RPMI8226 (cell line): ENCODE measurements at places on chromosomes 12 and 14.

DNA sequence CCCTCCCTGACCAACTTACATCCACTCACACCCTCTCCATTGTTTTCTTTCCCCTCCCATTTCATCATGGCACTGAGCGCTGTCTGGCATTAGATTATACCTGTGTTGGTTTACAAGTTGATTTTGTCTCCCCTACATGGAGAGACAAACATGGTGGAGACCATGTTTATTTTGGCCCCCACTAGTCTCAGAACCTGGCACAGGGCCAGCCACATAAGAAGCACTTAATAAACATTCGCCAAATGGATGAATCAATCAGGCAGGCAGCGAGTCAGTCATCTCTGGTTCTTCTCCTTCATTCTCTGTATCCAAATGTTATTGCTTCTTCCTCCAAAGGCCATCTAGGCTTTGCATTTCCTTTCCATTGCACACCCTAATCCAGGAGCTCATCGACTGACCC, 177.4 kb downstream of the DPF3 start:
- DNase-seq = no peak

DNA sequence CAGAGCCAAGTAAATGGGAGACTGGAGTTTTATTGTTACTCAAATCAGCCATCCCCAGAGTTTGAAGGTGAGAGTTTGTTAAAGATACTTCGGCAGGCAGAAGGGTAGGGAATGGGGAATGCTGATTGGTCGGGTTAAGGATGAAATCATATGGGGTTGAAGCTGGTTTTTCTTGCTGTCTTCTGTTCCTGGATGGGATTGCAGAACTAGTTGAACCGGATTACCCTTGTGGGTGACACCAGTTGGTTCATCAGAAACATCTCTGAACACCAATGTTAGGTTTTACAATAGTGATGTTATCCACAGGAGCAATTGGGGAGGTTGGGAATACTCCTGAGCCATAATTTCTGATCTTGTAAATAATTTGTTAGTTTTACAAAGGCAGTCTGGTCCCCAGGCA, 18.7 kb upstream of the SMCO2 start:
- DNase-seq = no peak

DNA sequence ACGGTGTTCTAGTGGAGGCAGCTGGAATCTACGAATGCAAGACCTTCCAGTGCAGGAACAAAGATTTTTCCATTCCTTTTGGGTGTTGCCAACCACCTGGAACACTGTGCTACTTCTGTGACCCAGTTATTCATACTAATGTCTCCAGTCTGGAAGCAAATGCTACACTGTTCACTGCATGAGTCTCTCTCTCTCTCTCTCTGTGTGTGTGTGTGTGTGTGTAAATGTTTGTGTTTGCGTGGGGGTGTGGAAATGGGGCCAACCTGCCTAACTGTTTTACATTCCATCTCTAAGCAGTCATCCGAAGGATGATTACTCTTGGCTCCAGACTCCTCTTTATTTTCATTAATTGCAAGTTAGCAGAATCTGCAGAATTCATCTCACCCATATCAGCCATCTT, 29.9 kb upstream of the YBX3 start:
- no peak for DNase-seq

DNA sequence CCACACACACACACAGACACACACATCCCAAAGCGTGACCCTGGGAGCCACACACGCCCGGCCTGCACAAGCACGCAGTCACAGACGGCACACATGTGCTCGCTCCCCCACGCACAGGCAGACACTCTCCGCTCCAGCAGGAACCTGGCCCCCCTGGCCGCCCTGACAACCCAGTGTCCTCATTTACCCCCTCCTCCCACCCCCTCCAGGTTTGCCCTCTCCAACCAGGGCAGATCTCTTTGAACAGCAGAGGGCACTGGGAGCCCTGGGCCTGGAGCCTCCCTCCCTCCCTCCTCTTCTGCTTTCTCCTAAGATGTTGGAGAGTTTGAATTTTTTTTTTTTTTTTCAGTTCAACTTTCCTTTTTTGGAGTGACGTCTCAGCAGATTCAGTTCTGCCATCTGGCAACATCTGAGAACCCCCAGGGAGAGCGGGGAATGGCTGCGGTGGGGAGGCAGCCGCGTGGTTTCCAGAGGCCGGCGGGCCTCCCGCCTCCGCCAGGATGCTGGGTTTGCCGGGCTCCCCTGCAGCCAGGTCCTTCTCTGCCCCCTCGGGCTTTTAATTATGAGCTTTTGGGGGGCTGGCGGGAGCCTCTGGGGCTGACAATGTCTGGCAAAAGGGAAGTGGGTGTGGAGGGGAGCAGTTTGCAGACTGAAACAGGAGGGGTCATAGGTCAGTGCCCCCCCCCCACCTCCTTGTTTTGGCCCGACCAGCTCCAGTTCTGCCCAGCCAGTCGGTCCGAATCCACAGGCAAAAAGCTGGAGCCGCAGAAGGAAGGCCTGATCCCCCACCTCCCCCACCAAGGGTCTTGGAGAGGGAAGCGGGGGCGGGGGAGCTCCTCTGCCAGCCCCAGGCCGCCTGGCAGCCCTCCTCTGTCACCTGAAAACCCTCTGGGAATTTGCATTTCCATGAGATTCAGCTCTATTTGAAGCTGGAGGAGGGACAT, 1.3 kb upstream of the NCOR2 start:
- DNase-seq = peak; percentile 84

DNA sequence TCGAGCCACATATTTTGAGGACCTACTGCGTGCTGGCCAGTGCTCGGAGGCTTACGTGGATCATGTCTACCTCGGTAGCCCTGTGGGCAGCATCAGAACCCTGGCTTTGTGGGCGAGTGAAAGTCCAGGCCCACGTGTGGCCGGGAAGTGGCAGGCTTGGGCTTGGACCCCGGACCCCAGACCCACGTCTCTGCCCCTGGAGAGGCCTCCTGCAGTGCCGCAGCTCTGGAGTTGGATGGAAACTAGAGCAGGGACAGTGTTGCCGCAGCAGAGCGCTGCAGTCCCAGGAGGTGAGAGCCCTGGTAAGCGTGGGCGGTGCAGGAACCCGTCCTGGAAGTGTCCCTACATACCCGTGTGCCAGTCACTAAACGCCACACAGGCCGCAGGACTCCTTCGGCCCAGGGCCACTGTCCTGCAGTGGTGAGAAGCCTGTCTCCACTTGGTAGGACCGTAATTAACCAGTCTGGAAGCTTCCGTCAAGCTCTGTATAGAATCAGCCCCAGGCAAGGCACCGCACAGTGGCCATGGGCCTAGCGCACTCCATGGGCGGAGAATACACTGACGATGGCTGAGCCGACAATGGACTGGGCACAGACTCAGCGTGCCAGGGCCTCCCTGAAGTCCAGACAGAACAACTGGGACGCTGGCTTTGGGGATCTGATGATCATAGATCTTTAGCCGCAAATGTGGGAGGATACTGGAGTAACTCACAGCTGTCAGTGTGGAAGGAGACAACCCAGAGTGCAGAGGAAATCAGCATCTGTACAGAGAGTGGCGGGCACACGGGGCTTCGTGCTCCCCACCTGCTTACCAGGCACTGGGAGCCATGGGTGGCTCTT, 219.5 kb downstream of the KIF26A start:
- no peak for DNase-seq

DNA sequence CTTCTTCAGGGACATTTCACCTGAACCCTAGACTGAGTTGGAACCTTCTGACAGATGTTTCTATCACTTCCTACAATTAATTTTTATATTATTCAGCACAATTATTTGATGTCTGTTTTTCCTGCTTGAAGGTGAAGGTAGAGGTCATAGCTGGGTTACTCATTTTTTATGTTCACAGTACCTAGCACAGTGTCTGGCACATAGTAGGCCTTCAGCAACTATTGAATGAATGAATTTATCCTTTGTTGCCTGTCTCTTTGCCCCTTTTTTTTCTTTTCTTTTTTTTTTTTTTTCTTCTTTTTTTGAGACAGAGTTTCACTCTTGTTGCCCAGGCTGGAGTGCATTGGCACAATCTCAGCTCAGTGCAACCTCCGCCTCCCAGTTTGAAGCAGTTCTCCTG, 29.5 kb upstream of the FAM177A1 start:
- DNase-seq = no peak

DNA sequence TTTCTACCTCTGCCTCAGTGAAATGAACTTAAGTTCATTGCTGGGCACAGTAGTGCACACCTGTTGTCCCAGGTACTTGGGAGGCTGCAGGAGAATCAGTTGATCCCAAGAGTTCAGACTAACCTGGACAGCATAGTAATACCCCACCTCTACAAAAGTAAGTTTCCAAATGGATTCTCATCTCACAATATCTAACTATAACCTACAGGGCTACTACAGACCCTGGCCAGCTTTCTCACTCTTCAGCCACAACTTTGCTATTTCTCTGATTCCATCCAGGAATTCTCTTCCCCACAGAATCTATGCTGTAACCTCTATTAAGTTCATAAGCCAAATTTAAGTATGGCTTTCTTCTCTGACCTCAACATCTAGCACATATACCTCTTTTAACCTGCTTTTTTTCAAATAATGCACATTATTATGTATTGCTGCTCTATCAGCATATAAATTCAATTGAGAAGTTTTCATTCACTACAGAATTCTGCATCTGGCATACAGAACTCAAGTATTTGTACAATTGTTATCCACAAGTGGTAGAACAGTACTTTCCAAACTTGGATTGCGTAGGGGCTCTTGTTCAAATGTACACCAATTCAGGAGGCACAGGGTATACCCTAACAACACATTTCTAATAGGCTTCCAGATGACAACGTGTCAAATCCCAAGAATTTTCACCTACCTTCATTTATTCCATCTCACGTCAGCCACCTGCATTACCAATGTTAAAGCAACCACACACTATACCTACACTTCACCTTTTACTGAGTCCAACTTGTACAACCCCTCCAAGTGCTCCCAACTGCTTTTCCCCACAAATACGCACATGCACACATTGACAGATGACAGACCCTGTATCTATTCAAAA, 3.8 kb downstream of the RPS29 start:
- DNase-seq = no peak

- no peak for DNase-seq
Observed at GRCh38 chr12:109595321-109595902, 21.8 kb downstream of the MVK start.

DNA sequence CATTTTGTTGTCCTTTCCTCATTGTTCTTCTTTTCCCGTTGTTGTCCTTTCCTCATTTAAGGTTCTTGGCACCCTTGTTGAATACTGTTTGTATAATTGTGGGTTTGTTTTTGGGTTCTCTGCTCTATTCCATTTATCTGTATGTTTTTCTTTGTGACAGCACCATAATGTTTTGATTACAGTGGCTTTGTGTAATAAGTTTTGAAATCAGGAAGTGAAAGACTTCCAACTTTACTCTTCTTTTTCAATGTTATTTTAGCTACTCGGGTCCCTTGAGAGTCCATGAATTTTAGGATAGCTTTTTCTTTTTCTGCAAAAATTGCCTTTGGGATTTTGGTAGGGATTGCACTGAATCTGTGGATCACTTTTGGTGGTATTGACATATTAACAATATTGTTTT, 28.1 kb downstream of the ETNK1 start:
- no peak for DNase-seq

GRCh38 chr12:107477947-107478610, 207.5 kb upstream of the PWP1 start:
- DNase-seq = no peak

DNA sequence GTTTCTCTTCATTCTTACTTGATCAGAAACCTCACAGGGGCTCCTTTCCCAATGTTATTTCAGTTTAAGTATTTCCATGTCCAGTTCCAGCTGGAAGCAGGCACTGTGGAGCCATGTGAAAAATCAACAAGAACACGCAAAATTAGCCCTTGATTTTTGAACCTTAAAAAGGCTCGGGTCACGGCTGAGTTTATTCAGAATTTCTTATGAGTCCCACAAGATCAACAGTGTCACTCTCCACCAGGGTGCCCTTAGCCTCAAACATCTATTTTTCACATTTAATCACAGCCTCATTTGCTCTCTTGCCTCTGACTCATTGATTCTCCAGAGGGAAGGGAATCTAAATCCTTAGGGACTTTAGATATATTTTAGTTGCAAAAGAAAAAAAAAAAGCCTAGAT, 157.7 kb upstream of the AVPR1A start:
- DNase-seq = no peak

DNA sequence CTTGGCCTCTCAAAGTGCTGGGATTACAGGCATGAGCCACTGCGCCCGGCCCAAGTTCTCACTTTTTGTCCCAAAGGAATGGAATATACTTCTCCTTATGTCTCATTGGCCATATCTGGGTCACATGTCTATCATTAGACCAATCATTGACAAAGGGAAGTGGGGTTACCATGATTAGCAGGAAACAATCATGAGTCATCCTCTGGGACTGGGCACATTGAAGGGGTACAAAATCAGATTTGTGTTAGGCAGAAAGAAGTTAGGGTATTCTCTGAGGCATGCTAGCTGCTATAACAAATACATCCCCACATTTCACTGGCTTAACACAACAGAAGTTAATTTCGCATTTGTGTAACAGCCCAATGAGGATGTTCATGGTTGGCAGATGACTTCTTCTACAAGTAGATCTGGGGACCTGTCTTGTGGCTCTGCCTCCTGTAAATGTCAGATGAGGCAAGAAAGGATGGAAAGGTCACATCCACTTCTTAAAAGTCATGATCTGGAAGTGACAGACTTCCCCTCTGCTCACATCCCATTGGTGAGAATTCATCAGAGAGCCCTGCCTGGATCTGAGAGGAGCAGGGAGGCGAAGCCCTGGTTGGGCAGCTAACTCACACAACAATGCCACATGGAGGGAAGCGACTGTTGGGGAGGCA, 3.1 kb downstream of the CCDC63 start:
- DNase-seq = no peak

- DNase-seq = peak; percentile 42
Observed at GRCh38 chr14:95143808-95144620, 13.3 kb downstream of the DICER1 start.

DNA sequence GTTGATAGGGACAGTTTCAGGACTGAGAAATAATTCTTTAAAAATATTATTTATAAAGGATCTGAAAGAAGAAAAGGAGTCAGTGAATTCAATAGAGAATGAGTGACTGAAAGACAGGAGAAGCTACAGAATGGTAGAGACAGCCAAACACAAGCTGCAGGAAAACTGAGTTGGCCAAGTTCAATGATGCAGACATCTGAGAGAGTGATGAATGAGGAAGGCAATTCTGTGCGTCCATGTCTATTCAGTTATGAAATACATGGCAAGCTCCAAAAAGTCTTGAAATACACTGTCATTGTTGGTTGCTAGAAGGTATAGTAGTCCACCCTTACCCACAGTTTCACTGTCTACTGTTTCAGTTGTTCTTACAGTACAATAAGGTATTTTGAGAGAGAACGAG, 6.8 kb downstream of the LRRC74A start:
- DNase-seq = no peak

GRCh38 chr14:75551021-75551420, 27.4 kb upstream of the FLVCR2 start:
- DNase-seq = no peak

GRCh38 chr12:114319422-114319821, 86.5 kb downstream of the TBX5 start:
- no peak for DNase-seq

- DNase-seq = peak; percentile 41
Observed at GRCh38 chr14:76776428-76777251, 15.4 kb downstream of the VASH1 start.
